GM19239 (cell line): ENCODE measurements at places on chromosomes 11 and 22.

DNA sequence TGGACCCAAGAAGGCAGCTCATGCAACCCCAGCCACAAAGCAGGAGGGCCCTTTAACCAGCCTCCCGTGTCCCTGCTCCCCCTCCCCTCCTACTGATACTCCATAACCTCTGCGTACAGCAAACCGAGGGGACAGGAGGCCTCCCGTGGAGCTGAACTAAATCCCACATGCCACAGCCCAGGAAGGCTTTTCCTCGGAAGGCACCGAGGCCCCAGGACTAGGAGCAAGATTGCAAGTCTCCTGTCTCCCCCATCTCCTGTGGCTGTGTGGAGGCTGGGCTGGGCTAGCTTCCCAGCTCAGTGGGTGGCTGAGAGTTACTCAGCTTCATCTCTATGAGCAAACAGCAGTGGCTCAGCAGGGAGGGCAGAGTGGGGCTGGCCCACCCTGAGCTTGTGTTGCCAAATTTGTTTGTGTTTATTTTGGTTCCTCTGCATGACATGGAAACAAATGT, 62.7 kb upstream of the NECTIN1 start:
- DNase-seq = no peak

DNA sequence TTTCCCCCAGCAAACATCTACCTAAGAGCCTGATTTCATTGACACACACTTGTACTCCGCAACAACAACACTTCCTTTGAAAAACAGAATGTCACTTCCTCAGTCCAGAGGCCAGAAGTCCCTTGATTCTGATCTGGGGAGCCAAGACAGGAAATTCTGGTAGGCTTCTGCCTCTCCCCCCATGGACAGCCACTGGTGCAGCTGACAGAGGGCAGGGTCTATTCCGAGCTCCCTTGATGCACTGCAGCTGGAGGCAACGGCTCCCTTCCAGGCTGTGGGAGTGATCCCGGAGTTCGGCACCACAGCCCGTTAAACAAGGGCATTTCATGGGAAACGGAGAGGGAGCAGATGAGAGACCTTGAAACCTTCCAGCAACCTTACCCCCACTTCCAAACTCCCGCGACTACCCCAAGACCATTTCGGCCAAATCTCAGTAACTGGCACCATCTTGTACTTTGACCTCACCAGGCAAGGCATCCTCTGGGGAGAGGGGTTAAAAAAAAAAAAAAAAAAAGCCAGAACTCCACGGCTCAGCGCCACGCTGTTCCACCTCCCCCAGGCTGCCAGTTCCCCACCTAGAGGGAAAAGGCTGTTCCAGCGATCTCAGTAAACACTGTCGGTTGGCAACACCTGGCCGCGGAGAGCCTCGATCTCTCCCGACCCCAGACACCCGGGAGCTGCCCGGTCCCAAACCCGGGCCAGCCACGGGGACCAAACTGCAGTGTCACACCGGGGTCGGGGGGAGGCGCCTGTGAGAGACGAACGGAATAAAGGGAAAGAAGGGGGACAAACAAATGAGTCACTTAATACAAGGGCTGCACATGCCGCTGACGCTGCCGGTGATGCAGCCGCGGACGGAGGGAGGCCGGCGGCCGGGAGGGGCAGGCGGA, 1.1 kb downstream of the GAB2 start:
- DNase-seq = peak; percentile 42

DNA sequence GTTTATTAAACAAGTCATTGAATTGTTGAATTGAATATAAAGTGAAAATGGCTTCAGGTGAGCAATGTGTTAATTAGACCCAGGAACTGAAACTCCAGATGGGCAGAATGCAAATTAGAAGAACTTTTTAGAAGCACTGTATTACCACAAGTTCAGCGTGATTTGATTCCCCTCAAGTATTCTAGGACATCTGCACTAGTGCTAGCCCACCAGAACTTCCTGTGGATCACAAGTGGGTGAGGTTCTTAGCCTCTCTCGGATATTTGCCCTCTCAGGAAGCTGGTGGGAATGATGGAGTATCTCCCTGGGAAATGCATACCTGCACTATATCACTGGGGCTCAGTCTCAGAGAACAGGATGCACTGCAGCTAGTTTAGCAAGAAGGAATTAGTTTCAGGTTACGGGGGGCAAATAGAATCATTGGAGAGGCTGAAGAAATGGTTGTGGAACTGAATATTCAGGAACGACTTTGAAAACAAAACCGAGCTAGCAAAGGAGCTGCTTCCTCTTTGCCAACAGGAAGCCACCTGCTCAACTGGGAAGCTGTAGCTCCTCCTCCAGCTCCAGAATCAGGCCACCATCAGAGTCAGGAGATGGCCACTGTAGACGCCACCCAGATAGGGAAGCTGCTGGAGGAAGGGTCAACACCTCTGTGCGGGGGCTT, 74.3 kb downstream of the DHCR7 start:
- DNase-seq = peak; percentile 37

GRCh38 chr11:15153231-15153630, 38.5 kb downstream of the INSC start:
- DNase-seq = no peak

DNA sequence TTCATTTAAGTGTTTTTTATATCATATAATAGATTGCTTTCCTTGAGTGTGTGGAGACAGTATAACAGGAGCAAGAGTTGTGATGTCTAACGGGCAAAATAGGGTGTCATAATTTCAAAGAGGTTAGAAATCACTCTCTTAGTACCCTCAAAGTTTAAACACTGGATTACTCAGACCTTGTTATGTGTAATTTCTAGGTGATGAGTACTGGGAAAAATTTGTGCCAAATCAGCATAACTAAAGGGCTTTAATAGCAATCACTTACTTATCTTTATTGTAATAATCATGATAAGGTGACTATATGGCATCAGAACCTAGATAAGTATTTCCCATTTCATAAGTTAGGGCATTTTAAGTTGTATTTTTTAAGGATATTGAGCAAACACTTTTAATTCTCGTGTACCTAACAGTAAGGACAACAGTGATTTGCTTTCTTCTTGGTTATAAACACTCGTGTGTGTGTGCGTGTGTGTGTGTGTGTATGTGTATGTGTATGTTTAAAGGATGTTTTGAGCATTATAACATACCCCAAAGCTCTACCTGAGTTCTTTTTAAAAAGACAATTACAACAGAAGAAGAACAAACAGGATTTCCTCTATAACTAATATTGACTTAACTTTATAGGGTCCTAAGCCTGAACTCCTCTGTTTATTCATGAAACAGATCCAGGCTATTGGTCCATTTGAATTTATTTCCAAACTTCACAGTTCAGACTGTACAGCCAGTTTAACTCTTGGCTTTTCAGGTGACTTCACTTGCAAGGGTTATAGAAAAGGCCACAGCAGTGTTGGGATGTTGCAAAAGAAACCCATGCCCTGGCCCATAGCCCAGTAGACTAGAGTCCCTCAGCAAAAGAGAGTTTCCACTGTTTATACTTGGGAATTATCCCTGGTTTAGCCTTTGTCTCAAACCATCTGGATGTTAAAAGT, 23.7 kb upstream of the PDE3B start:
- no peak for DNase-seq

- DNase-seq = peak; percentile 1
These were observed 1236.4 kb downstream of the FAM181B start for GRCh38 chr11:81497202-81497804.

DNA sequence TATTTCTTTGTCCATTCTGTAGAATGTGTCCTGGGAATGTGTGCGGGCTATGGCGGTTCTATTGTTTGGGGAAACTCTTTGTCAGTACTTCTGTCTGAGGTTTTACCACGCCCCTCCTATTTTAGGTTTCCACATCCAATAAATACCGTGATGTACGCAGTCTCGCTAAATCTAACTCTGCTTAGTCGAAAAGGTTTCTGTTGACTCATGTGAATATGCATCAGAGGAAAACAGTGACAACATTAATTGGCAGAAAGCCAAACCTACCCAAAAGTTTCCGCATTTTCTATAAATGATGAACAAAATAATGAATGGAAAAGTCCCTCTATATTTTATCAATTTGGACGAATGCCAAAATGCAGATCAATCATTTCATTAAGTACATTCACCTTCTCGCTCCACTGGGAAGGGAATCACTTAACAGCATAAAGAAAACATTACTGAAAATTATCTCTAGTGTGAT, 143.4 kb downstream of the MAML2 start:
- no peak for DNase-seq

GRCh38 chr11:584287-584686, 8.0 kb downstream of the PHRF1 start:
- DNase-seq = no peak

DNA sequence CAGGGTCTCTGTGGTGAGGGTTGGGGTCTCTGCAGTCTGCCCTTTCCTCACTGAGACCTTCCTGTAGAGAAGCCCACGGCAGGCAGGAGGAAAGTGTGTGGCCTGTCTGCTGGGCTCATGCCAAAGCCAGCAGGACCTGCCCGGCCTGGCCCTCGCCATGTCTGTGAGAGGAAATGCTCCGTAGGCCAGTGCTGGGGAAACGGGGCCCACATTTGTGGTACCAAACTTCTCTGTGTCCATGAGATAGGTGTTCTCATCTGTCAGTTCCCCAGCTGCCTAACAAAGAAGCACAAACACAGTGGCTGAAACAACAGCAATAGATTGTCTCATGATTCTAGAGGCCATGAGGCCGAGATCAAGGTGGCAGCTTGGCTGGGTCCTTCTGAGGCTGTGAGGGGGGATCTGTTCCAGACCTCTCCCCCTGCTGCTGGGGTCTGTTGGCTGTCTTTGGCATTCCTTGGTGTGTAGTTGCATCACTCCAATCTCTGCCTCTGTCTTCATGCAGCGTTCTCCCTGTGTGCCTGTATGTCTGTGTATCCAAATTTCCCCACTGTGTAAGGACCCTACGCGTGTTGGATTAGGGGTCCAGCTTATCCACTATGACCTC, 772.5 kb downstream of the TBC1D22A start:
- DNase-seq = no peak

- DNase-seq = no peak
These were observed 13.8 kb downstream of the ATP5MG start for GRCh38 chr11:118415062-118415738.

- DNase-seq = no peak
These were observed 23.0 kb downstream of the FZD4 start for GRCh38 chr11:86932259-86932585.

- DNase-seq = no peak
These were observed 34.4 kb downstream of the TMEM225 start for GRCh38 chr11:123851110-123851509.

GRCh38 chr22:22094921-22095320, 112.3 kb upstream of the TOP3B start:
- DNase-seq = no peak

- DNase-seq = no peak
These were observed 49.5 kb downstream of the TTC28 start for GRCh38 chr22:28630177-28630574.

DNA sequence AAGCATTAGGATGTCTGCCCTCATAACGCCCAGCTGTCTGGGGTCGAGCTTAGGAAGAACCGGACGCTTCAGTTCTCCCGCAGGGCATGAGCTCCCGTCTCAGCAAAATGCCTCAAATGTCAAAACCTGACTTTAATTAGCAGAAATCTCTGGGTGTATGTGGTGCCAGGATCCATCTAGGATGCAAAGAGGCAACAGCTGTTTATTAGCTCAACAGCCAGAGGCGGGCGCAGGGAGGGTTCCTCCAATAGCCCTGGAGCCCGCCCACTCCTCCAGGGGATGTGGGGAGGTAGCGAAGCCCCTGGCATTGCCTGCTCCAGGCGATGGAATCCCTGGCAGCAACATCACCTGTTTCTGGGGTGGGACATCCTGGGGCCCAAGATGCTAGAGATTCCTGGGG, 39.4 kb upstream of the RTL6 start:
- DNase-seq = no peak

GRCh38 chr11:106553304-106553703, 465.0 kb downstream of the GUCY1A2 start:
- DNase-seq = no peak

GRCh38 chr11:57639321-57640067, 10.2 kb downstream of the YPEL4 start:
- DNase-seq = no peak

- DNase-seq = no peak
These were observed 190.6 kb downstream of the GUCY1A2 start for GRCh38 chr11:106827687-106828086.

GRCh38 chr11:27084518-27084917, 43.9 kb downstream of the BBOX1 start:
- no peak for DNase-seq

DNA sequence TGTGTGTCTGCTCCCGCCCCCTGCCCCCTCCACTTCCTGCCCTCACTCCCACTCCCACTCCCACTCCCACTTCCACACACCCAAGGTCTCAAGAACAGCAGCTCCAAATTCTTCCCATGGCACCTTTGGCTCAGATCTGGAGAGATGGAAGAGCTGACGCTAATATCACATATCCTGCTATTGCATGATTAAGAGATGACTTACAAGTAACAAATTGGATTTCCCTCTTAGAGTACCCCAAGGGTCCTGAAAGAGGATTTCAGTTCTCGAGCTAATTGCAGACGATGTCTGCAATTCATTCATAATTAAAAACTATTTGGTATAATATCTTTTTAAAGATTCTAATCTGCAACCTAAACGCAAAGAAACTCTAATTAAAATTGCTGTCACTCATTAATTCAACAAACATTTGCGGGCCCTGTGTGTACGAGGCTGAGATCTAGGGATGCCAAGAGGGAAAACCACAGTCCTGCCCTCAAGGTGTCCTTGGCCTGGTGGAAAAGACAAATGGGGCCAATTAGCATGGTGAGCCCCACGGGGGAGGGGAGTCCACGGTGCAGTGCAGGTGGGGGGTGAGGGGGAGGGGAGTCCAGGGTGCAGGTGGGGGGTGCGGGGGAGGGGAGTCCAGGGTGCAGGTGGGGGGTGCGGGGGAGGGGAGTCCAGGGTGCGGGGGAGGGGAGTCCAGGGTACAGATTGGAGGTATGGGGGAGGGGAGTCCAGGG, 50.3 kb downstream of the CELSR1 start:
- DNase-seq = no peak

DNA sequence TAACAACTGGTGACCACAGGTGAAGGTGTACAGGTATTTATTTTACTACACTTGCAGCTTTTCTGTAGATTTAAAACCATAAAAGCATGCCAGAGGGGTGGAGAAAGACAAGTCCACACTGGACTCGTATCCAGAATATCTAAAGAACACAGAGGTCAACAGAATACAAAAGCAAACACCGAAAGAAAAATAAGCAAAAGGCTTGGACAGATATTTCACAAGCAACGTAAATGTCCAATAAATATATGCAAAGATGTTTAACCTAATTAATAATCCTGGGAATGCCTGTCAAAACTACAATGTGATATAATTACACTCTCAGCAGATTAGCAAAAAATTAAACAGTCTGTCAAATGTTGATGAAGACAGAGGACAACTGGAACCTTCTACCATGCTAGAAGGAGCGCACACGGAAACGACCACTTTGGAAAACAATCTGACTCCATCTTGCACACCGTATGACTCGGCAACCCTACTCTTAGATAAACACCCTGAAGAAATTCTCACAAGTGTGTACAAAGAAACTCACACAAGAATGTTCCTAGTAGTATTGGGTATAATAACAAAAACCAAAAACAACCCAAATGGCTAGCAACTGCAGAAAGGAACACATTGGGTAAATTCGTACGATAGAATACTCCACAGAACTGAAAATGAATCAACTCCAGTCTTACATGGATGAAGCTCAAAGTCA, 27.2 kb downstream of the GNB1L start:
- DNase-seq = no peak
